ENCODE measurements at places on chromosomes 12 and 14.

DNA sequence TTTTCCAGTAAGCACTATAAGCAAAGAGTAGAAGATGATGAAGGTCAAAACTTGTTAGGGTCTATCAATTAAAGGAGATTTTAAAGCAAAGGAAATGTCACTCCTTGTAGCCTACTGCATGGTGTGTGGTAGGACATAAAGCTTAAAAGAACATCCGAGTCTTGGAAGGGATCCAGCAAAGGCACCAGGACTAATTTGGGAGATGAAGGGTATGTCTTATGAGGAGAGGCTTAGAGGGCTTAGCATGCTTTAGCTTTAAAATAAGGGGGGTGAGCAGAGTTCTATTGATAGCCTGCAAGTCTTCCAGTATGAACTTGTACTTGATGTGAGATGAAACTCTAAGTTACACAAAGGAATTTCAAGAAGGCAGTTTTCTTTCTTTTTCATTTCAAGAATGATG is 11.8 kb upstream of the MYBPC1 start:
- no peak for DNase-seq

GRCh38 chr14:68458840-68459469 is 333.9 kb downstream of the ZFP36L1 start:
- DNase-seq: no peak

DNA sequence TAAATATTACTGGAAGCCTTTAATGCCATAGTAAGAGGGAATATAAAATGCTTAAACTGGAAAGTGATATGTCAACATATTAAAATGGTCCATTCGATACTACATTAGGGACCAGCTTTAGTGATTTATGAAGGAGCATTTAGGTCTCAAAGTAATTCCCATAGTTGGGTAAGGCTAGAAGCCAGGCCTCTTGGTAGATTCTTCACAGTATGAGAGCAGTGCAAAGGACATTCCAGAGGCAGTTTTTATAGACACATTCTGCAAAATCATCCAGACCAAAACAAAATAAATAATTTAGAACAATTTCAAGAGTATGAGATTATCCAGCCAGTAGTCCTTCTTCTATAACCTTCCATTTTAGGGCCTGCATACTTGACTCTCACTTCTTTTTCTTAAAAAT is 142.6 kb upstream of the PDZRN4 start:
- DNase-seq: no peak

GRCh38 chr12:49636979-49637755 is 13.8 kb downstream of the PRPF40B start:
- DNase-seq: peak; percentile 57

GRCh38 chr12:85186236-85186635 is 93.8 kb upstream of the ALX1 start:
- DNase-seq: no peak

DNA sequence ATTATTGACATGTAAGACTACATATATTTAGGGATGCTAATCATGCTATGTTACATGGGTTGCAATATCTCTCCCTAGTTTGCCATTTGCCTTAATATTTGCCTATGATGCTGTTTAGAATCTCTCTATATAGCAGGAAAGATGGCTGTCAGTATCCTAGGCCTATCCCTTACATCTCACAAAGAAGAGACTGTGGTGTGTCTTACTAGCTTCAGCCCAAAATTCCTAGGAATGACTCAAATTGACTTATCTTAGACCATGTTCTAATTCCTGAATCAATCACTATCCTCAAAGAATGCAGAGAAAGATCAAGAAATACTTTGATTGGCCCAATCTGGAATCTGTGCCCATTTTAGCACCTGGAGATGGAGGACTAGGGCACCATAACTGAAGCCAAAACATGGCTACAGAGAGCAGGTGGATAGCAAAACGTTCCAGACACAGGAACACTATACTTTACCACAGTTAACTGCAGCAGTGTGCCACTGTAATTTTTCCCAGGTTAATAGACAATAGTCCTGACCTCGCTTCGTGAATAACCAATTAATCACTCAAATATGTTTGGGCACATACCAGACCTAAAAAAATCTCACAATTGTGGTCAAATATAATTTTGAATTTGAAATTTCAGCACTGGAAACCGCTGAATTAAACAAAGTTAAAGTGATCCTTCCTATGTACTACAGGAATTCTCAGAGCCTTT is 32.7 kb upstream of the GLIPR1 start:
- DNase-seq: no peak

GRCh38 chr14:53019406-53019805 is 68.6 kb upstream of the FERMT2 start:
- no peak for DNase-seq

- DNase-seq: no peak
Measured at GRCh38 chr14:30355431-30355913, 203.5 kb upstream of the G2E3 start.

- DNase-seq: no peak
Measured at GRCh38 chr14:72740504-72740961, 153.4 kb downstream of the DPF3 start.

GRCh38 chr12:65477721-65478120 is 199.2 kb downstream of the MSRB3 start:
- DNase-seq: no peak

- no peak for DNase-seq
Measured at GRCh38 chr12:40106202-40106533, 287 bp upstream of the SLC2A13 start.

GRCh38 chr12:122989225-122989839 is 8.9 kb downstream of the ARL6IP4 start:
- DNase-seq: no peak

GRCh38 chr12:93521225-93522080 is 51.0 kb upstream of the SOCS2 start:
- no peak for DNase-seq

DNA sequence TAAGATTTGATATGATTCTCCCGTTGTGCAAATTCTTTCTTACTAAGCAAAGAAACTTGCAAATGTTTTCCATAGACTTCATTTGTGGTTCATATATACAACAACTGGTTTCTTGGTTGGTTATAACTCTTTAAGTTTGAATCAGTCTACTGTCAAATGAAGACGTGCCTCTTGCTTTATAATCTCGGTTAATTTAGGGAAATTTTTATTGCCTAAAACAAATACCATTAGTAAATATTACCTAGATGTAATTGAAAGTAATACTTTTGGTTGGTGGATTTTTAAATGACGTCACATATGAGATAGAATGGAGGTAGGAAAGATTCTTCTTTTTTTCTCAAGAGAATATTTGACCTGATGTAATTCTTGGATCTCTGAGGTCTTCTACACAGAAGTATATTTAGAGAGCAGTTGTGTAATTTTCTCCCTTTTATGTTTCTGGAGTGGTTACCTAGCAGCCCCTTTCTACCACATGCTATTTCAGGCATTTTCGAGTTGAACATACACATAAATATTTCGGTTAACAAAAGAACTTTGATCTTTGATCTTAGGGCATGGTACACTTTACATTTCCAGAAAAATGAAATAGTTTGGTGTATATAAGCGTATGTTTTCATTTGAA is 1.7 kb downstream of the ATF7IP start:
- DNase-seq: peak; percentile 68

DNA sequence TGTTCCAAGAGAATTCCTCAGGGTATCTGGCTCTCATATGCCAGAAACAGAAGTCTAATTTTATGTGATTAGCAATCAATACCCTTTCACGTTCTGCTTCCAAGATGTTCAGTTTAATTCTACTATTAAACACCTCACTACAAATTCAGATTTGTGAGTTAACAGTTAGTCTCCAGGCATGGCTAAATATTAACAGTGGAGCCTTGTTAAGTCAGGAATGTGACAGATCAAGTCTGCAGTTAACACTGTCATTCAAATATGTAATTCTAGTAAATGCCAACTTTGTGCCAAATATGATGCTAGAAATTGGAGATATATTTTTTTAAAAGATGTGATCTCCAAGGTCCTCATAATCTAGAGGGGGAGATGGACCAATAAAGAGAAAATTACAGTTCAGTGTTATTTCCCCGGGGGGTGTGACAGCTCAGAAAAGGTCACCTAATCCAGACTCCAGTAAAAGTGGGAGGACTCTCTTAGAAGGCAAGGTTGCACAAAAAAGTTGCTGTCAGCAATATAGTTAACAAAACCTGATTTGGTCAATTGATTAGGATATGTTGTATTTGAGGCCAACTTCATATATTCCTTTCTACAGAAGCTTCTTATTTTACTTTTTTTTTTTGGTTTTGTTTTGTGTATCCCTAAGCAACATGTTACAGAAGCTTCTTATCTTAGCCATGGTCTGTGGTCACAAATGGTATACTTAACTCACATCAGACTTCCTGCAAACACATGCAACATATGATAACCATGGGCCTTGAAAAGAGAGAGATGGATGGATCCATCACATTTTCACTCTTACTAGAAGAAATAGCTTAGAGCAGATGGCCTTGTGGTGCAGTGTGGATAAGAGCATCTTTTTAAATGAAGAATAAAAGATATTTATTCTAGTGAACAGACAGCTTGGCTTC is 18.4 kb upstream of the RNU6-7 start:
- DNase-seq: no peak

GRCh38 chr12:70664465-70664881 is 27.2 kb upstream of the PTPRB start:
- DNase-seq: no peak

DNA sequence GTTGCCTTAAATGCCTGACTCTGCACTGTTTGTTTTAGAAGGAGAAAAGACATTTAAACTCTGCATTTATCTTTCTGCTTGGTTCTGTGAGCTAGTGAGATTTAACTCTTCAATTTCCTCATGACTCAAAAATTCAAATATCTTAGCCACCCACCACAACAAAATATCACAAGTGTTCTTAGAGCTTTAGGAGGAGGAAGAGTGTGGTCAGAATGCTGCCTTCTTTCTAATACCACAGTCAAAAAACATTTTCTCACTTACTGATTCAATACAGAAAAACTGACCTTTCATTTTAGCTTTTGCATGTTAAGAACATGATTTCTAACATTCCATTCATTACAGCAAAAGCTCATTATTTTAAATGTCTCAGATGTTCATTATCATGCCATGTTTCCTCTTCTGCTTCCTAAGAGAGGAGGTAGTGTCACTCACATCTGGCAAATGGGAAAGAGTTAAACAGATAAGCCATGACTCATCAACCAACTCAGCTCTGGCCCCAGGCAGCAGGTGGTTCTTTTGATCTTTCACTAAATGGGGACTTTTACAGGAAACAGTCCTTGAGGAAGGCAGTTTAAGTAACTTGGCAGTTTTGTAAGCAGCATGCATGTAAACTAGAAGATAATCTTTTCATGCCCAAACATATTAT is 56.4 kb upstream of the RNU6-8 start:
- DNase-seq: no peak

DNA sequence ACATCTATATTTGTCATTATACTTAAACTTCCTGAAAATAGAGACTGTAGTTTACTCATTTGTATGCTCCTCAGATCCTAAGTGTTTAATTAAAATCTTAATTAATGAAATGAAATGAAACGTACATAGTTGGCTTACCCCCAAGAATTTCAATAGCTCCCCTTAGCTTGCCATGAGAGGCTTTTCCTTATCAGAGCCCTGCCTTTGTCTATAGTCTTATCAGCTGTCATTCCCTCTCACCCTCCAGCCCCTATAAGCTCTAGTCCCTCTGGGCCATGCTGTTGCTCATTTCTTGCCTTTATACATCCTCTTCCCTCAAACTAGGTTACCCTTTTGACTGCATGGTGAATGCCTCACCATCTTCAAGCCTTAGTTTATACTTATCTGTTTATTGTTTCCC is 1.1 kb upstream of the RTRAF start:
- no peak for DNase-seq

DNA sequence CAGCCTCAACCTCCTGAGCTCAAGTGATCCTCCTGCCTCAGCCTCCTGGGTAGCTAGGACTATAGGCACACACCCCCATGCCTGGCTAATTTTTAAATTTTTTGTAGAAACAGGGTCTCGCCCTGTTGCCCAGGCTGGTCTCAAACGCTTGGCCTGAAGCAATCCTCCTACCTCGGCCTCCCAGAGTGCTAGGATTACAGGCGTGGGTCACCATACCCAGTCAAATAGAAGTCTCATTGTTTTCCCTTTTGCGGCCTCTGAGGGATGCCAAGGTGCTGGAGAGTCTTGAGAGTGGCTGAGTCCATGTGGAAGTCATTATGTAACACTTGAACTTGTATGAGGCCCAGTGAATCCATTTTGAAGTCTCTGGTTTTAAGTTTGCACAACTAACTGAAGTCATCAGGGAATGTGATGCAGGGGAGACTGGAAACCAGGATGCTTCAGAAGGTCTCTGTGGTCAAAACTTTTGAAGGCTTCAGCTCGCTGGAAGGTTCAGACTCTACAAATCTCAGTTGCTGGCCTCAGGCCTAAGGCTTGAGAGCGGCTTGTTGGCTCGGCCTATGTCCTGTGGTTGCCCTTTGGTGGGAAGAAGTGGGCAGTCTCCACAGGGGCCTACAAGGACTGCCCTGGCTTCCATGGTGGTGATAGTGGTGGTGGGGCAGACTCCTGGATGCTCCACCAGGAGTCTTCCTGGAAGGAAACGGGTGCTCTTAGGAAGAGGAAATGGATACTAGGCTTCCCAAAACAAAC is 29.2 kb downstream of the GALNT16 start:
- no peak for DNase-seq

- DNase-seq: no peak
Measured at GRCh38 chr12:17214929-17215328, 609.0 kb upstream of the LMO3 start.

GRCh38 chr12:113039911-113040445 is 16.6 kb upstream of the DTX1 start:
- no peak for DNase-seq

DNA sequence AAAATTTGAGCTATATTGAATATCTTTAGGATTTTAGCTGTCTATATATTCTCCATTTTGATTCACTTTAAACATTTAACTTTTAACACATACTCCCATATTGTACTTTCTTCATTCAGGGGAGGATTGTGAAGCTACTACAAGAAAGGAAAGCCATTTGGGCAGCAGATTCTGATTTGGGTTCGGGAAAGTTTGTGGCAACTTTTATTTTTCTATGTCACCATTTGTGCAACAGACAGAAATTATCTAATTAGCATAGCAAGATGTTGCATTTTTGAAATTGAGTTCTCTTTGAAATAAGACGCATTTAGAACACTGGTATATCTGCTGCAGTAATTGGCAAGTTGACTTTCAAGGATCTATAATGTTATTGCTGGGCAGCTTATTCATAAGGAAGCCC is 134.3 kb downstream of the KICS2 start:
- no peak for DNase-seq

DNA sequence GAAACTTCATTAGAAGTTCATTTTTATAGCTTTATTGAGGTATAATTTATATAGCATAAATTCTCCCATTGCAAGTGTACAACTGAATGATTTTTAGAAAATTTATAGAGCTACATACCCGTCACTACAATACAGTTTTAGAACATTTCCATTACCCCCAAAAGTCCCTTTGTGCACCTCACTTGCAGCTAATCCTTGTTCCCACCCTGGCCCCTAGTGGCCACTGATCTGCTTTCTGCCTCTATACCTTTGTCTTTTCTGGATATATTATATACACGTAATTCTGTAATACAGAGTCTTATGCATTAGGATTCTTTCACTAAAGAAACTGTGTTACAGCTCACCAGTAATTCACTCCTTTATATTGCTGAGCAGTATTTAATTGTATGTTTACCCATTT is 145.1 kb upstream of the DIO2 start:
- no peak for DNase-seq
